T-helper 17 cell (primary cell): ENCODE measurements at places on chromosomes 1 and 21.

DNA sequence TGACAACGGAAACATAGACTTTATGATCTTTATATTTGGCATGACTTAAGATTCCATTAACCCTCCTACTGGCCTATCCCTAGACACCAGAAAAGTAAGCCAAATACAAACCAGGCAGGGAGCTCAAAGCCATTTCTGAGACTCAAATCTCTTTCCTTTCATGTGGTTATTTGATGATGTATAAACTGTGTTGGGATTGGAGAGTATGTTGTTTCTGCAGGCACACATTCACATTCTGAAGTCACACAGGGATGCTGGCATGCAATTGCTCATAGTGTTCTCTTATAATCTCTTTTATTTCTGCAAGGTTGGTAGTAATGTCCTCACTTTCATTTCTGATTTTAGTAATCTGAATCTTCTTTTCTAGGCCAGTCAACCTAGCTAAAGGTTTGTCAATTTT is 5.8 kb downstream of the ZMYND12 start:
- peaks cover 14% of the 10 kb centered on the region for H3K4me1 ChIP-seq
- peak overlapping the region; percentile 32 for H3K27ac ChIP-seq
- no peaks in the 10 kb centered on the region for H3K27me3 ChIP-seq
- DNase-seq = no peak
- no peaks in the 10 kb centered on the region for H3K36me3 ChIP-seq

DNA sequence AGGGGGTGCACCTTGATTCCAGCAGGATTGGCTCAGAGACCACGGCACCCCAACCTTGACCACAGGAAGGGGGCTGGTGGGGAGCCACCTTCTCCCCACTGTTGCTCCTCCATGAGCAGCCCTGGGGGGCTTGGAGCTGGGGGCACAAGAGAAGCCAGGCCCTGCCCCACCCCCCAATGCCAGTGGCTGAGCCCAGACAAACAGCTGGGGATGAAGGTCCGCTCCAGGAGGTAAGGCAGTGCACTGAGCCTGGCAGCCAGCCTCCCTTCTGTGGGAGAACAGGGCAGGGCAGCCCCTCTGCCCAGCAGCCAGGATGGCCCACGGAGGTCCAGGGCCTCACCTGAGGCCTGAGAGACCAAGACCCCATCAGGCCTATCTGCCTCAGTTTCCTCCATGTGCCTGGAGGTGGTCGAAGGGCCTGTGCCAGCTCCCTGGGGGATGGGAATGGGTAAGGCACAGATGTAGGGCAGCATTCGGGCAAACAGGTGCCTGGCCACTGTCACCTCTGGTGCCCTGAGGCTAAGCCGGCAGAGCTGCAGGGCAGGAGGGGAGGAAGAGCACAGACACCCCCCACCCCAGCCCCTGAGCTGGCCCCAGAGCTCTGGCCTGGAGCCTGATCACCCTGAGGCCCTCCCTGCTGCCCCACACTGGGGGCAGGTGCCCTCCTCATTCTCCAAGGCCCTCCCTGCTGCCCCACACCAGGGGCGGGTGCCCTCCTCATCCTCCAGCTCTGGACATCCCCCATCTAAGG is 7.1 kb downstream of the ITGB2 start:
- peak overlapping the region; percentile 91 for H3K4me3 ChIP-seq
- no peaks in the 10 kb centered on the region for H3K36me3 ChIP-seq
- peaks cover 59% of the 10 kb centered on the region for H3K4me1 ChIP-seq
- no peaks in the 10 kb centered on the region for H3K27me3 ChIP-seq

GRCh38 chr1:87329051-87329525 is 408 bp downstream of the LMO4 start:
- peak overlapping the region; percentile 92 for H3K27ac ChIP-seq
- no peaks in the 10 kb centered on the region for H3K27me3 ChIP-seq
- DNase-seq = peak; percentile 21
- peaks cover 32% of the 10 kb centered on the region for H3K4me1 ChIP-seq

DNA sequence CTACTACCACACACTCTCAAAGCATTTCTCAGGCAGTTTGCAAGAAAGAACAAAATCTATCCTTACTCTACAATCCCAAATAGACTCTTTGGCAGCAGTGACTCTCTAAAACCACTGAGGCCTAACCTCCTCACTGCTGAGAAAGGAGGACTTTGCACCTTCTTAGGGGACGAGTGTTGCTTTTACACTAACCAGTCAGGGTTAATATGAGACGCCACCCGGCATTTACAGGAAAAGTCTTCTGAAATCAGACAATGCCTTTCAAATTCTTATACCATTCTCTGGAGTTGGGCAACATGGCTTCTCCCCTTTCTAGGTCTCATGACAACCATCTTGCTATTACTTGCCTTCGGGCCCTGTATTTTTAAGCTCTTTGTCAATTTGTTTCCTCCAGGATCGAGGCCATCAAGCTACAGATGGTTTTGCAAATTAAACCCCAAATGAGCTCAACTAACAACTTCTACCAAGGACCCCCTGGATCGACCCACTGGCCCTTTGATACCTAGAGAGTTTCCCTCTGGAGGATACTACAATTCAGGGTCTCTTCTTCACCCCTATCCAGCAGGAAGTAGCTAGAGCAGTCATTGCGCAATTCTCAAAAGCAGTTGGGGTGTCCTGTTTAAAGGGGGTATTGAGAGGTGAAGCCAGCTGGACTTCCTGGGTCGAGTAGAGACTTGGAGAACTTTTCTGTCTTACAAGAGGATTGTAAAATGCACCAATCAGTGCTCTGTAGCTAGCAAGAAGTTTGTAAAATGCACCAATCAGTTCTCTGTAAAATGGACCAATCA is 2.0 kb upstream of the FMO4 start:
- no peak for DNase-seq

DNA sequence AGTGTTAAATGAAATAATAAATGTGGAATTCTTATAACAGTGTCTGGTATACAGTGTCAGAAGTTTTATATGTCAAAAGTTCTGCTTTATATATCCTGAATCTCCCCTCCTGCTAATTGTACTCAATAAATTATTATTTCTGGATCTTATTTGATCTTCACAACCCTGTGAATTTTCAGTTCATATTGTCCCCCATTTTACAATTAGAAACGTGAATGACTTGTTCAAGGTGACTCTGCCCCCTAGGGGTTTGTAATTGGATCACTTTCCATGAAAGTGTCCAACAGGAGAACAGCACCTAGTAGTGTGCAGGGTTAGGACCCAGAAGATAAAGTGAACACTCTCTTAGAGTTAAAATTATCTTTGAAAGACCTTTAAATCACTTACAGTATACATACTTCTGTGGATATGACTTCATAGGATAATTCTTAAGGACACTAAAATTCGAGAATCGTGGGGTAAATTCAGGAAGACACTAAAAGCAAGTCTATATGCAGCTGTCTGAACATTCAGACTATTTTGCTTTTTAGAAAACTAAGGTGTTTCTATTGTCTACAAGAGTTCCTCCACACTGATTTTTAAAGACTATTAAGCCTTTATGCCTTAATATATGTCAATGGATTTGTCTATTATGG is 4.5 kb upstream of the DDR2 start:
- DNase-seq = no peak
- H3K27ac ChIP-seq = no peak overlapping the region
- no peak overlapping the region for H3K4me3 ChIP-seq
- peaks cover 9% of the 10 kb centered on the region for H3K36me3 ChIP-seq
- H3K4me1 ChIP-seq = peaks cover 7% of the 10 kb centered on the region

- H3K4me1 ChIP-seq = no peaks in the 10 kb centered on the region
- no peak for DNase-seq
- no peaks in the 10 kb centered on the region for H3K36me3 ChIP-seq
- H3K27me3 ChIP-seq = no peaks in the 10 kb centered on the region
- H3K4me3 ChIP-seq = no peak overlapping the region
- no peak overlapping the region for H3K27ac ChIP-seq
These were observed 494.5 kb upstream of the PBX1 start for GRCh38 chr1:164064501-164064900.

DNA sequence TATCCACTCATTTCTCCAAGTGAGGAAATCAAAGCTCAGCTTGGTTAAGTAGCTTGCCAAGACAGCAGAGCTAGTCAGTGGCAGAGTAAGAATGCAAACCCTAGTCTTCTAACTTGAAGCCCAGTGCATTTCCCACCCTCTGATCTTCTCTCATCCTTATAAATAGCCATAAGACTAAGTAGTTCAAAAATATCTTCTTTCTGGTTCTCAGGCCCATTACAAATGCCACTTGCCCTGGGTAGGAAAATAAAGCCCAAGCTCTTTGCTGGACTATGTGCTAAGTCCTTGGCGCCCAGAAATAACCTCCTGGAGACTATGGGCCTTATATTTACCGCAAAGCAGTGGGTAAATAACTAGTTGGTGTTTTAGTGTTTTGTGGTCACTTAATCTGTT is 505.8 kb downstream of the PLPP3 start:
- H3K4me3 ChIP-seq = no peak overlapping the region
- no peaks in the 10 kb centered on the region for H3K36me3 ChIP-seq
- no peak overlapping the region for H3K27ac ChIP-seq

DNA sequence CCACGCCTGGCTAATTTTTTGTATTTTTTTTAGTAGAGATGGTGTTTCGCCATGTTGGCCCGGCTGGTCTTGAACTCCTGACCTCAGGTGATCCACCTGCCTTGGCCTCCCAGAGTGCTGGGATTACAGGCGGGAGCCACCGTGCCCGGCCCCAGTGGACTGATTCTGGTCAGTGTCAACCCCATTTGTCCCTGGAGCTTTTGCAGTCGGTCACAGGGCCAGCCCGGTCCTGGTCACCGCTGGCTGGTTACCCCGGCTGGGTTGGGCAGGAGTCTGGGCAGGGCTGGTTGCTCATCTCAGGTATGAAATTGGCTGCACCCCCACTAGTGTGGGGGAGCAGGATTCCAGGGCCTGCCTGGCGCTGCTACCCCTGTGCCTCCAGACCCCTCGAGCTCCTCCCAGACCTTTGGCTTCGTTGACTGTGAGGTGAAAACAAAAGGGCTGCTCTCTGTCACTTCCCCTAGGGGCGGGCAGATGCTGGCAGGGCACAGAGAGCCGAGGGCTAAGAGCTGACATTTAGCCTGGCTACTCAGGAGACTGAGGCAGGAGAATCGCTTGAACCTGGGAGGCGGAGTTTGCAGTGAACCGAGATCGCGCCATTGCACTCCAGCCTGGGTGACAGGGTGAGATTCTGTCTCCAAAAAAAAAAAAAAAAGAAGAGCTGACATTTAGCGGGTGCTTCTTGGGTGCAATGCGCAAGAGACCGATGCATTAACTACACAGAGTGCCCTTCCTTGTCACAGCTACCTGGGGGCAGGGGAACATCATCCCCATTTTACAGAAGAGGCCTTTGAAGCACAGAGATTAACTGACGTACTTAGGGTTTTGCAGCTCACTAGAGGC is 10.6 kb downstream of the TNFRSF1B start:
- peak overlapping the region; percentile 94 for H3K4me3 ChIP-seq
- no peak for DNase-seq
- peak overlapping the region; percentile 100 for H3K27ac ChIP-seq
- H3K36me3 ChIP-seq = peaks cover 2% of the 10 kb centered on the region
- peaks cover 80% of the 10 kb centered on the region for H3K4me1 ChIP-seq

DNA sequence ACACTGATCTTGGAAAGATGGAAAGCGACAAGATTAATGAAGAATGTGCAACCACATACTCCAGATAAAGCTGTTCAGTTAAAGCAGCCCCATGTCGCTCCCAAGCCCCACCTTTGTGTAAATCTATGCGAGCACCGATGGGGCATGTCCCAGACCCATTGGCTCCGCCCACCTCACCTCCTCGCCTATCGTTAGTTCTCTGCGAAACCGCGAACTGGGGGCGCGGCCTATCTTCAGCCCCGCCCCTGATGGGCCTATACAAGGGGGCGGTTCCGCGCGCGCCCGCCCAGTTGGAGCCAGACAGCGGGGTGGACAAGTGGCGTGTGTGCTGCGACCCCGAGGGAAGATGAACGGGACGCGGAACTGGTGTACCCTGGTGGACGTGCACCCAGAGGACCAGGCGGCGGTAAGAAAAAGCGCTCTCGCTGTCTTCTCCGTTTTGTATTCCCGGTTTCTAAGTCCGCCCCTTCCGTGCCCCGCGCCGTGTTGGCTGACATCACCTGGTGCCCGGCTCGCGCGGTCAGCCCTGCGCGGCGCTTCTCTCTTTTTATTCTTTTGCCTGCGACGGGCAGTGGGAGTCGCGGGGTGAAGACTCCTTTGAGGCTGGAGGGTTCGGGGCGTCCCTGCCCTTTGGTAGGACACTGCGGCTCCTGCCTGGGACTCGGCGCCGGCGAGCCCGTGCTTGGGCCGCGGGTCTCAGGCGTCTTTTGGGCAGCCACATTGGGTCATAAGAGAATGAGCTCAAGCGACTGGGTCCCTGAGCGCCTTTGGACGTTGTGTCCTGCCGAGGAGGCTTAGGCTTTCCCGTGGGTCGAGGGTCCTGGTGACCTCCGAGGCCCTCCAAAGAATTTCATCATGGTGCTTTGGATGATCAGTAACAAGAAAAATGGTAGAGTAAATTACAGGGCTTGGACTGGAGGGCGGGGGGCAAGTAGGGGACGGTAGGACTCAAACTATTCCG is at the start of gene TUFT1:
Gene TUFT1, plus strand, starts transcription at position 289 of the 961 bp plus-strand sequence. Its CDS starts 58 bp downstream, at position 347.
- peaks cover 23% of the 10 kb centered on the region for H3K4me1 ChIP-seq
- H3K27ac ChIP-seq = peak within 1 kb of the TSS; percentile 90
- H3K4me3 ChIP-seq = peak within 1 kb of the TSS; percentile 95
- DNase-seq = peak; percentile 93

DNA sequence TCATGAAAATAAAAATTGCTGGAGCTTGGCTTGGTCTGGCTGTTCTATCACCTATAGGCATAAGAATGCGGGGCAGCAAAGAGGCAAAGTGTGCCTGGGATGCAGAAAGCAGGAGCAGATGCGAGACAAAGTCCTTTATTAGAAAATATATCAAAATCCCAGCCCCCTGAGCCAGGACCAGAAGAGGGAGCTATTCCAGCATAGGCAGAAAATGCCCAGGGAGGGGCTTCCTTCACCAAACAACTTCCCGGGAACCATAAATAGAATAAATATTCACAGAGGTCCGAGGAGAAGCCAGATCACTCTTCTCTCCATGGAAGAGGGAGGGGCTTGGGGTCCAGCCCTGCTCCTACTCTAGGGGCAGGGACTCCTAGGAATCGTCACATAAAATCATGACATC is 5.0 kb downstream of the PPOX start:
- H3K4me3 ChIP-seq = peak overlapping the region; percentile 25
- peaks cover 9% of the 10 kb centered on the region for H3K36me3 ChIP-seq
- H3K4me1 ChIP-seq = peaks cover 47% of the 10 kb centered on the region
- no peaks in the 10 kb centered on the region for H3K27me3 ChIP-seq
- peak overlapping the region; percentile 87 for H3K27ac ChIP-seq
- no peak for DNase-seq

DNA sequence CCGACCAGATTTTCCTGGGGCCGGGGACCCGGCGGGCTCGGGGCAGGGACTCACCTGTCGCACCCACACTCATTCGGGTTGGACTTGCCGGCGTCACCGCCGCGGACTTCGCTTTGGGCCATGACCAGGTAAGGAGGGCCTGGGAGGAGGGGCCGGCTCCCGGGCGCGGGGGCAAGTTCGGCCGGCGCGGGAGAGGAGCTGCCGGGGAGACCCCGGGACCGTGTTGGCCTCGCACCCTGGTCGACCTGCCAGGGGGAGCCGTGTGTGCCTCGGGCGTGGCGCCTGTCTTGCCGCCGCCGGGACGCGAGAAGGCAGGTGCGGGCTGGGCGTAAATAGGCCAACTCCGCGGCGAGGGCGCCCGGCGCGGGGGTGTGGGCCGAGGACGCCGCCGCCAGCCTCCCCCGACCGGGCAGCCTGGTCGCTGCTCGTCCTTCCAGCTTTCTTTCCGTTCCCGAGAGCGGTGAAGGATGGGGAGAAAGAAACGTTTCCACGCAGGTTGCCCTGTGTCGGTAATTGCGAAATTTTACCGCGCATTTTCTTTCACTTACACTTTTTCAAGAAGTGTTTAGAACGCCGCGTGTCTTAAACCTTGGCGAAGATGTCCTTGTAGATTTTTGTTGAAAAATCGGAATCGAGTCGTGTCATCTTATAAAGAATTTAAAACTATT is 558 bp downstream of the USP1 start:
- H3K27me3 ChIP-seq = no peaks in the 10 kb centered on the region
- H3K4me3 ChIP-seq = peak overlapping the region; percentile 93
- peak overlapping the region; percentile 96 for H3K27ac ChIP-seq
- H3K4me1 ChIP-seq = peaks cover 22% of the 10 kb centered on the region
- peaks cover 2% of the 10 kb centered on the region for H3K36me3 ChIP-seq
